ENCODE measurements at places on chromosomes 2 and 18.

GRCh38 chr2:237577458-237577857 lies 11.1 kb downstream of the PRLH start:
- no peak for DNase-seq

DNA sequence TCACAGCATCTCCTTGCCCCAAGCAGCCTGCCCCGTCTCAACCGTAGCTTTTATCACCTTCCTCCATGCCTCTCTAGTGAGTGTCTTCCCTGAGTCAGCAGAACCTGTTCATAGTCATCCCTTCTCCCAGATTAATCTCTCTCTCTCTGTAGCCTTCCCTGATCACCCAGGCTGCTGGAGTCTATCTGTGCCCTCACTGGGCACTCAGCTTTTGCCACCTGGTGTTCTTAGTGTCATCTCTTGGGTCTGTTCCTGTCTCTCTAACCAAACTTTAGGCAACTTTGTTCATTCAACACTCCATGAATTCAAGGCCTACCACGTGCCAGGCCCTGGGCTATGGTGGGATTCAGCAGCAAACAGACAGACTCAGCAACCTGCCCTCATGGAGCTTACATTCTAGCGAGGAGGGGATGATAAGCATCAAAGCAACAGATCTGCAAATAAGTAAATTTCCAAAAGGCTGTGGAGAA lies 159.1 kb downstream of the SMAD7 start:
- no peak for DNase-seq

DNA sequence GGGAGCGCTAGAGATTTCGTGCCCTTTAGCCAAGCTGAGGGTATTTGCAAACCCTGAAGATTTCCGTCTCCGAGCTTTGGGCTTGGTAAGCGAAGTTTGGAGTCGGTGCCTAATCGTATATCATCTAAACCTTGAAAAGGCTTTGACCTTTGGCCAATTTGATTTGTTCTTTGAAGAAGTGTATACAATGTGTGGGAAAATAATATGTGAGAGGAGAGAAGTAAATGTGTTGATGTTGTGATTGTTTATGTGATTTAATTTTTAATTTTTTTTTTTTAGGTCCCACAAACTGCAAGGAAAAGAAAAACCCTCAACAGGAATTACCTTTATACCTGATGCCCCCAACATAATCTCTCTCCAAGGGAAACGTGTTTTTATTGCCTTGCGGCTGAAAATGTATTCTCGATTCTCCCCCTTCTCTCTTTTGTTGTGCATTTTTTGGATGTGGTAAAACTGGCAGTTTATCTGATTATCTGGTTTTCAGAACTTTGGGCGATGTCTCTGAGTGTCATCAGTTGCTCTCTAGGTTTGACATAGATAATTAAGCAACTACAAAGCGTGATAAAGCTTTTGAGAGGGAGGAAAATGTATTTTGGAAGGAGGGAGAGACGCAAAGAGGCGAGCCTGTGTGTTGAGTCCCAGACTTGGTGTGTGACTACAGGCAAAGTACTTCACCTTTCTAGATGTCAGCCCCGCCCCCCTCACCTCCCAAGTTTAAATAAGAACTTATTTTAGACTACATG lies 912 bp upstream of the FBXO11 start:
- peak; percentile 38 for DNase-seq

DNA sequence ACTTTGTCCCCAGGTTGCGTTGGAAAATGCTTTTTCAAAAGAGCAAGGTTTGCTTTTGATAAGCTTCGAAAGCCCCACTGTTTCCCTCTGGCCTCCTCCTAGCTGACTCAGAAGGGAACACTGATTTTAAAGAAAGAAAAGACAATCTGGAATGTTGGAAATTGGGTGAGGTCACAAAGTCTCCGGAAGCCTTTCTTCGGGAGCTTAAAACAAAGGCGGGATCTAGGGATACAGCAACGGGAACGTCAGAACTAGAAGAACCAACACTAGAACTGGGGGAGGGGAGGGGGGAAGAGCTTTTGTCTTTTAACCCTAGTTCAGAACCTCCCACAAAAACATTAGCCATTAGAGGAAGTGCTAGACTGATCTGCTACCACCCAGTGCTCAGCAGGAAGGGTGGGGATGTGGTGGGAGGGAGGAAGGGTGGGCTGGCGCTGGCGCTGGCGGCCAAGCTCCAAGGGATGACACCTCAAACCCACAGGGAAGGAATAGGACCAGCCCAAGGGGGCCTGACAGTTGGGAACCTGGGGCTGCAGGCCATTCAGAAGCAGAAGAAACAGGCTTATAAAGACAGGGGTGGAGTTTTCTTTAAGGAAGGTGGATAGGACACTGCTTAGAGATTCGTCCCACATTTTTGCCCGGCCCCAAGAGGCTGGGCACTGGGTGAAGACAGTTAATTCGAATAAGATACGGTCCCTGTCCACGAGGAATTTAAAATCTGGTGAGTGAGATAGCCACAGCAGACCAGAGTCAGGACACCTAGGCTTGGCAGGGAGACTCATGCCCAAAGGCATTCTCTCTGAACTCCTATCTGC lies 1.7 kb downstream of the TMSB10 start:
- peak; percentile 73 for DNase-seq

DNA sequence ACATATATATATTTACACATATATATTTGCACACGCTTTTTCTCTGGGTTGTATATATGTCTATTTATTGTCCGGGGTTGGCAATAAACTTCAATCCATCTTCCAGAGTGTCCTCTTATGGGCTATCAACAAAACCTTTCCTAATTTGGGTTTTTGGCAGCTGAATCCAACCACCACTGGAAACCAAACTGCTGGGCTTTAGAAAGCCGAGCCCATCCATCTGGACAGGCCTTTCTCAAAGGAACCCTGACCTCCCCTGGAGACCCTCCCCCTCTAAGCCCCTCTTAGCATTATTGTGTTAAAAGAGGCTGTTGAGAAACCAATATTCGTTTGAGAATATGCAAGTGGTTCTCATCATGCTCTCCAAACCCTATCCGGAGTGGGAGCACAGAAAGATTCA lies 153.6 kb downstream of the NRP2 start:
- no peak for DNase-seq

GRCh38 chr2:63976125-63976510 lies 43.1 kb downstream of the VPS54 start:
- no peak for DNase-seq

GRCh38 chr2:198287706-198288105 lies 483.3 kb downstream of the PLCL1 start:
- DNase-seq = no peak

GRCh38 chr2:654896-655295 lies 22.3 kb downstream of the TMEM18 start:
- DNase-seq = no peak

- DNase-seq = no peak
Measured at GRCh38 chr2:38097988-38098385, 22.0 kb upstream of the CYP1B1 start.

- DNase-seq = peak; percentile 47
Measured at GRCh38 chr2:25333981-25334380, 7.7 kb downstream of the DNMT3A start.

- no peak for DNase-seq
Measured at GRCh38 chr2:106886916-106887758, 1.2 kb upstream of the ST6GAL2 start.

GRCh38 chr2:203689426-203690116 lies 16.9 kb upstream of the CD28 start:
- no peak for DNase-seq

DNA sequence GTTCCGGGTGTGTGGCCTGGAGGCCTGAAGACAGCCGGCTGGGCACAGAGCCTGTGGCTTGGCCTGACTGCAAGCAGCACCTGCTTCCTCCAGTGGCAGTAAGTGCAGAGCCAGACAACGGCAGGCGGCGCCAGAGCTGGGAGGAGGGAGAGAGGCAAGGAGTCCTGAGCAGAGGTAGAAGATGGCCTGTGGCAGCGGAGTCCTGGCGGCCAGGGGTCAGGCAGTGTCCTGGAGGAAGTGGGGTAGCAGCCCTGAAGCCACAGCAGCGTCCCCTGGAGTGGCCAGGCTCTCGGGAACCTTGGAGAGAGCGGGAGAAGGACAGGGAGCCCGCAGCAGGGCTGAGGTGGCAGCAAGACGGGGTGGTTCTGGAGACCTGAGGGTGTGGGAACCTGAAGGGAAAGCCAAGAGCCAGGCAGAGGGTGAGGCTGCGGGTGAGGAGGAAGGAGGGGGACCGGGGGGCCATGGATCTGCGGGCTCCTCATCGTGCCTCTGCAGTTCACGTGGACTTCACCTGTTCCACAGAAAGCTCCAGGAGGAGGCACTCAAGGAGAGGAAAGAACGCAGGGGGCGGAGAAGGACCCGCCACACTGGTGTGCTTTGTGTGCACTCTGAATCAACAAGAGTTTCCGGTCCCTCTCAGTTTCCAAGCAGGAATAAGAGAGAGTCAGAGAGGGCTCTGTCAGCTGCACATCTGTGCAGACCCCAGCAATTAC lies 85.9 kb downstream of the USP40 start:
- no peak for DNase-seq

- no peak for DNase-seq
Measured at GRCh38 chr18:67517444-67517765, 885 bp upstream of the DSEL start.

DNA sequence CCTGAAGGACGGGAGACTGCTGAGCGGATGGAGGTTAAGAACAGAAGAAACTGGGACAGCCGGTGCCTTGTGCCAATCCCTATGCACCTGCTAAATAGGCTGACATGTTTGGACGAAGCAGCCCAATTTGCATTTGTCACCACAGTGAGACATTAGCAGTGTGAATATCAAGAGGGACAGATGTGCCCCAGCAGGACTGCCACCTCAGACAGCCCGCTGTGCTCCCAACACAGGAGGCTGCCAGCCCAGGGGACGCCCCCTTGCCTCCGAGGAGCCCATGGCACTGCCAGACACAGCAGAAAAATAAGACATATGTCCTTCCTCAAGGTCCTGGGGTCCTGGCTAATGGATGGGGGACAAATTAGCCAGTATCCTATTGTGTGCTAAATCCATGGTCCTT lies 306.7 kb upstream of the POU3F3 start:
- no peak for DNase-seq

DNA sequence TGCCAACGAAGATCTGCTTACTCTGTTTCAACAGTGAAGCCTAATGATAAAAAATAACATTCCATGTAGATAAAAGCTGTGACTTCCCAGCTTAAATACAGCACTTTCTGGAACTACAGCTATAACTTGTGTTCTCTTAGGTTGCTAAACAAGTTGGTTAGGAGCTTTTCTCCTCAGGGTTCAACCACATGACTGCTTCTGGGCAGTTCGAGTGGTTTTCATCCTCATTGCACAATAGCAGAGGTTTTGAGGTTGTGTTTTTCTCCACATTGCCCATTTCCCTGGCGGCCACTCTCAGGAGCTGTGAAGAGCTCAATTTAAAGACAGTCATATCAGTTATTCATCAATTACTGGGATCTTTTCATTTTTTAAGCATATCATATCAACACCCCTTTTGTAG lies 102.2 kb upstream of the CYP1B1 start:
- DNase-seq = no peak

DNA sequence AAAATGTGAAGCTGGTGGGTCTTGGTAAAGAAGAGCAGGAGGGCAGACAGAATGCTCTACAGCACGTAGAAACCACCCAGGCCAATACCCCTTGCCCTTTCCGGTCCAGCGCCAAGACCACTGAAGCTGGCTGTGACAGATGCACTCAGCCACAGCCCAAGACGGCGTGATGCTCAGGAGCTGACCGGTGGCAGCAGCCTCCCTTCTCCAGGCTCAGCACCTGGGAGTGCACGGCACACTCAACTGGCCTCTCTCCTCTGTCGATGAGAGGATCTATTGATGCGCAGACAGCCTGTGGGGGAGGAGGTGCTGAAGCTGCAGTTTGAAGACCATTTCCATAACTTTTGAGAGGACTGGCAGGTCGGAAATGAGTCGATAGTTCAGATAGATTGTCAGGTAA lies 141.0 kb upstream of the MYT1L start:
- no peak for DNase-seq

DNA sequence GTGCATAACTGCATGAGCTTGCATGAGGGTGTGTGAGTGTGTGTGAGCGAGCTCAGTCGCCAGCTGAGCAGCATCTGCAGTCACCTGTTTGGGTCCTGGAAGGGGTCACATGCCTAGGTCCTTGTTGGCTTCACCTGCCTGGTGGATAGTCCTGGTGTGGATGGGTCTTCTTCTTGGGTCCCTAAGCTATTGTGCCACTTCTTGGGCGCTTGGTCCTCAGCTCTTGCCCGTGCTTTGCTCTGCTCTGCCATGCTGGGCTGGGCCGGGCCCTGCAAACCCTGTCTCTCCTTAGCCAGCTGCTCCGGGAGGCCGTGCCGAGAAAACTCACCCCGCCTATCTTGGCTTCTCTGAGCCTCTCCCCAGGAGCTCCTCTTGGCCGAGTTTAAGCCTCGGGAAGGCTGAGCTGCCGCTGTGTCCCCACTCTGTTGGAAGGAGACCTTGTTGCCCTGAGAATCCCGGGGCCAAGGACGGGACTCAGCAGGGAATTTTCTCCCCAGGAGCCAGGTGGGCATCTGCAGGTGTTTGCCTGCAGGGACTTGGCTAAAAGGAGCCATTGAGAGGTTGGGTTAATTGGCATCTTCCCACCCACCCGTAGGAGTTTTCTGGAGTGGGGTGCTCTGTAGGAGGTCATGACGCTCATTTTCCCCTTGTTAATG lies 300.8 kb downstream of the NDUFA10 start:
- no peak for DNase-seq

- no peak for DNase-seq
Measured at GRCh38 chr2:202322435-202322834, 53.7 kb upstream of the BMPR2 start.

- DNase-seq = no peak
Measured at GRCh38 chr18:41128545-41128944, 826.5 kb upstream of the PIK3C3 start.

DNA sequence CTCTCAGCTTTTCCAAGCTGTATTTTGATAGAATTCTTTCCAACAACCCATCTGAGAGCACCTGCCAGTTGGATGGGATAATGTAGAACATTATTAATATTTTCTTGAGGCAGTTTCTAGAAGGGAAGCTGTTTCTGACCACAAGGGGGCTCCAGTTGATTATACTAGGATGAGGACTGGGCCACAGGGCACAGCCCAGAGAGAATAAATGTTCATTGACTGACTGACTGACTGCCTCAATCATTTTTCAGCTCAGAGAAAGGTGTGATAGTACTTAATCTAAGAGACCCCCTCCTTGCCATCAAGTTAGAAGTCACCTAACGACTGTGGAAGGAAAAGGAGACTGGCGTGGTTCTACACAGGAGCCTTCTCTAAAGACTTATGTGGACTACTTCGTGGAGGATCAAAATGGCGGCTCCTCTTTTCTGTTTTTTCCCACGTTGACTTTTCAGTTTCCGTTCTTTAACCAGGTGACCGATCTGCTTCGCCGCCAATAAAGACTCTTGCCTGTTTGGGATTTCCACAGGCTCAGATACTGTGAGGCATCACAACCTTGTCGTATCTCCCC lies 31.9 kb upstream of the CREG2 start:
- peak; percentile 48 for DNase-seq

- no peak for DNase-seq
Measured at GRCh38 chr2:24754985-24755705, 38.0 kb downstream of the PTRHD1 start.

DNA sequence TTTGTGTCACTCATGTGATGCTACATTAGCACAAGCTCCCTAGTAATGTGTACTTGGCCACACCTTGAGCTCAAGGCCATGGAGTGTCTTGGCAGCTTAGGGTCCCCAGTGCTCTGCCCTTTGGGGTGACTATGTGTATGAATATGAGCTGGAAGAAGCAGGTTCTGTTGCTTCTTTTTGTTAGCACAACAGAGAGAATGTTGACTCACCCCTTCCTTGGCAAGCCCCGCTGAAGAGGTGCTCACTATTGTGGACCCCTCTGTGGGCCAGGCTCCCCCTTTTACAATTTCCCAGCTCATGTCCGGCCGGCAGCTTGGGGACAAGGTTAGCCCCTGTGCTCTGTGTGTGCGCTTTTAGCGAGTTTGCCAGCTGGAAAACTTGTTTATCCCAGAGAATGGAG lies 48.1 kb downstream of the DGKD start:
- DNase-seq = no peak

GRCh38 chr2:63057249-63058143 lies 6.9 kb downstream of the OTX1 start:
- no peak for DNase-seq

Measured in CD4-positive, alpha-beta T cell treated with Interleukin-15 for 1 hour (primary cell).